ENCODE measurements at places on chromosomes 12 and 14.

DNA sequence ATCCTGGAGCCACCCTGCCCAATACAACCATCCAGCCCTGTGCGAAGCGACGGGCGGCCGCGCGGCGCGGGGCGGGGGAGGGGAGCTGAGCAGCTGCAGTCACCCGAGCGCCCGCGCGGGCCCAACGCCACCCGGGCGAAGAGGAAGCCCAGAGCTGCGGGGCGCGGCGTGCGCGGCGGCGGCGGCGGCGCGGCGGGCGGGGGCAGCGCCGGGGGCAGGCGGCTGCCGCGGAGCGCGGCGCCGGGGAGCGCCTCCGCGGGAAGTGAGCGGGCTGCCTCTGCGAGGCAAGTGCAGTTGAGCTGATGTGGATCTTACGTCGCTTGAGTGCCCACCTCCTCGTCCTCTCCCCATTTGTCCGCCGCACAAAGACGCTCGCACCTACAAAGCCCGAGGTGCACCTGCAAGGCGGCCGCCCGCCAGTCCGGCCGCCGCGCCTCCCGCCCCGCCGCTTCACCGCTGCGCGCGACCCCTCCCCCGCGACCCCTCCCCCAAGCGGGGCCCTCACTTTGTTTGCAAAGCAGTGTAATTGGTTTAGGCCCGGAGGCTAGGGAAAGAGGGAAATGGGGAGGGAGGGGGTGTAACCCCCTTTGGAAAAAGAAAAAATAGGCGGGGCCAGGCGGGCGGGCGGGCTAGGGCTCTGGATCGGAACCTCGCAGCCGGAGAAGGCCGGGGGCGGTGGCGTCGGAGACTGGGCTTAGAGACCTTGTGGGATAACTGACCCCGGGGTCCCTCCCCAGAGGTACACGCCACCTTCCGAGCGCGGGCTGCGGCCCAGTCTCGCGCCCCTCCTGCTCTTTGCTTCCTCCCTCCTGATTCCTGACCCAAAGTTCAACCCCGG, at the start of the genes FOXA1 and TTC6:
TSS of gene FOXA1 (minus strand) at position 279 of the 838 bp plus-strand sequence. CDS start at position 2, 277 bp downstream.
TSS of gene TTC6 (plus strand) at position 659 of the 838 bp plus-strand sequence. CDS start 26,436 bp downstream, outside the sequence.
- peak; percentile 45 for DNase-seq

GRCh38 chr14:54447231-54447692, 6.1 kb upstream of the CNIH1 start:
- no peak for DNase-seq

DNA sequence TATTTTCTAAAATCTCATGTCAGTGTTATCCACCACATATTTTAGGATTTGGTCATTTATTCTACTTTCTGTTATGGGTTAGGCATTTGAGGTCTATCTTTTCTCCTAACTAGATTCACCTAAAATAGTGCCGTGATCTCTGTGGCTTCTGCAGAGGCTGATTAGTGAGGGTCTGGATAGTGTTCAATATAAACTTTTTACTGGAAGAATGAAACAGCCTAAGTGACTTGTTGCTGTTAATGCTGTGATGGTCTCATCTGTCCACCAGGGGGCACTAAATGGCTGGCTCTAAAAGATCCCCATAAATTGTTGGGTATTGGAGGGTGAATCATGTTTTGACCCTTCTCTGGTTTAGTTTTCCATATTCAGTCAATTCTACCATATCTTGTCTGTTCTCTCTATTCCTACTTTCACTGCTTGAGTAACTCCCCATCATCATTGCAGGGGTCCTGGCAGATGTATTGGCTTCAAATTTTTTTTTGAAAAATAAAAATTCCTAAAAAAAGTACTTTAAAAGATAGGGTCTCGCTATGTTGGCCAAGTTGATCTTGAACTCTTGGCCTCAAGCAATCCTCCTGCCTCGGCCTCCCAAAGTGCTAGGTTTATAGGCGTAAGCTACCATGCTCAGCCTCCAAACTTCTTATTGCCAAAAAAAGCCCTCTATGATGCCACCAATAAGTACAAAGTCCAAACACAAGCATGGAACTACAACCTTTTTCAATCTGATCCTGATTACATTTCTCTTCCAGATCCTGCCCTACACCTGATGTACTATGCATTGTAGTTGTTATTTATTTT, 6.9 kb downstream of the PABPN1 start:
- DNase-seq = peak; percentile 69

DNA sequence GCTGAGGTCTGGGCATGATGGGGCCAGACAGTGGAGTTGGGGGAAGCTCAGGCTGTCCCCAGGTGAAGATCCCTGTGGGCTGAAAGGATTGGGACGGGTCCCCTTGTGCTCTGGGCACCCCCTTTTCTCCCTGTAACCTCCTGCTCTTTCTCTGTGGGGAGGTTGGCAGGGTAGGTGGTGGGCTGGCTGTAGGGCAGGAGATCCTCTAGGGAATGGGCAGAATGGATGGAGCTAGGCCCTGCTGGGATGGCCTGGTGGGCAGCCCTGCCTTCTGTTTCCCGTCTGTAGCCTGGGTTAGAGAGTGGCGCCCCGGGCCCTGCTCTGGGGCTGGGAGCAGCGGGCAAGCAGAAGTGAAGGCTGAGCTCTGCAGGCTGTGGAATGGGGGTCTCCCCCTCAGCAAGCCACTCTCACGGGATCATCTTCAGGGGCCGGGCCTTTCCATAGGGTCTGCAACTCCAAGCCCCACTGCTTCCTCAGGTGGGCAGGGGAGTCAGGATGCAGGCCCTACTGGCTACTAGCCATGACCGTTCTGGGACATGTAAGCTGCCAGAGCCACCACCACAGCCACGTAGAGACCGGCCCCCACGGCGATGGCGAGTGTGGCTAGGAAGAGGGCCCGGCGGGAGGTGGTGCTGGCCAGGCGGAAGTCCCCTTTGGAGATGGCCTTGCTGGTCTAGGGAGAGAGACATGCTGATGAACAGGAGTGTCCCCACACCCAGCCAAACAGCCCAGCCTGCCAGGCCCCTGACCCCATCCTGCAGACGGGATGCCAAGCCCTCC, 18.8 kb downstream of the SYNDIG1L start:
- DNase-seq = no peak

DNA sequence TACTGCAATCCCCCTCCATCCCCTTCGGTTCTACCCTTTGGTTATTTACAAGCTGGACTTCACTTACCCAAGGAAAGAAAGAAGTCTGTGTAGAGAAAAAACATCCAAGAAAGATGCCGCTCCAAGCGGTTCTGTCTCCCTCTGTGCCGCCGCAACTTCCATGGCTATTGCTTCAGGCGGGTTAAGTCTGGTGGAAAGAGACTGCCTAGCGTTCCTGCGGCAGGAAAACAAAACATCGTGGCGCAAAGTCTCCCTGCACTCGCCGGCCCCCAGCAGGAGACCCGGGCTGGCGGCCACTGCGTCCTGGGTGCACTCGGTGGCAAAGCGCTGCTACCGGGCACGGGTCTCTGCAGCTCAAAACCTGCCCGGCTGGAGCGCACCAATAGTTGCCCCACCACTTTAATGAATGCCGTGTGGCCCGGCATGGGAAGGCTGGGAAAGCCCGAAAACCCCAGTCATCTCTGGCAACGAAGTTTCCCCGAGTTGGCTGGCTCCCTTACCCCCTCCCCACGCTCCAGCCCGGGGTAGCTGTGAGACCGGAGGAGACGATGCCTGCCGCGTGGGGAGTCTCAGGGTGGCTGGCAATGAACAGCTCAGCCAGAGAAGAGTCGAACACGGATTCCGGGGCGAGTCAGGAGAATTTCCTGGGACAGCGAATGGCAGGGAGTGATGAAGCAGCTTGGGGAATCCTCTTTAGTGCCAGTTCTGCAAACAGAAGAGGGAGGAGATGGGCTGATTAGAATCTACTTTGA, 3.5 kb upstream of the KCNK10 start:
- no peak for DNase-seq

DNA sequence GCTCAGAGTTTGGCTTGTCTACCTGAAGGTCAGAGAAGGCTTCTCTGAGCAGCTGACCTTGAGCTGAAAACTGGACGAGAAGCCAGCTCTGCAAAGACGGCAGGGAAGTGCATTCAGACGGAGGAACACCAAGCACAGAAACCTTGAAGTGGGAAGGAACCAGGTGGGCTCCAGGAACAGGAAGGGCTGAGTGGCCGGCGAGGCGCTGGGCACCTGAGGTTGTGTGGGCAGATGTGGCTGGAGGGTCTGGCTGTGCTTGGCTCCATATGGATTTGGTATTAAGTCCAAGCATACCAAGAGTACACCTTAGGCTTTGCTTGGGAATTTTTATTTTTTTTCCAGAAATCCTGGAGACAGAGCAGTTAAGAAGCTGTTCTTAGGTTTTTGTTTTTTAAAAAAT, 130.6 kb downstream of the SCARB1 start:
- DNase-seq = no peak

DNA sequence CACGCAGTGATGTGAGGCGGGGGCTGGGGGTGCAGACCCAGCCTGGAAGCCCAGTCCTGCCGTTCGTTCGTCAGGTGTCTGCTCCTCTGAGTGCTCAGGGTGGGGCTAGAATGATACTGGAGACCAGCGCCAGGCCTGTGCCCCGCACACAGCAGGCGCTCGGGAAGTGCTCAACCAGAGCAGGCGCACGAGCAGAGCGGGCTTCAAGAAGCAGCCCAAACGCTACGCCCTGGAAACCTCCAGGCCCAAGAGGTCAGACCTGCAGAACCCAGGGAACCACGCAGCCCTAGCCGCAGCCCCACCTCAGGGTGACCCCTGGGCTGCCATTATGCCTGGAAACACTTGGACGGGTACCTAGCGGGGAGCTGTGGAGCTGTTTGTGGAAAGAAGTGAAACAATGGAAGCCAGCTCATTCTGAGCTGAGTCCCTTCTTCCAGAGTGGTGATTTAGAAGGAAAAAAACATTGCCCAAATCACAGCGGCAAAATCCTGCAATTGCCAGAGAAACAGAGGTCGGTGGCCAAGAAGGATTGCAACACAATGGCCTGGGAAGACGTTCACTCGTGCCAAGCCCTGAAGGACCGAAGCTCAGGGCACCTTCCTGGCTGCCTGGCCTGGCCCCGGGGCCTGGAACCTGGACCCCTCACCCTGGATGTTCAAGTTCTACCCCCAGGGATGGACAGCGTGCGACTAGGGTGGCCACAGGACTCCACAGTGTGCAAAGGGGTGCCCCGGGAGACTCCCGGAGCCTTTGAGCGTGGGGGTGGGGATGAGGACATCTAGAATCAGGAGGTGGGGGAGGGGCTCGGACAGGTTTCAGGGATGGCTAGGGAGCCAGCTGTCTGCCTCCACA, 40.4 kb upstream of the DIO3 start:
- no peak for DNase-seq

- no peak for DNase-seq
Measured at GRCh38 chr14:31080056-31080455, 53.9 kb upstream of the STRN3 start.

DNA sequence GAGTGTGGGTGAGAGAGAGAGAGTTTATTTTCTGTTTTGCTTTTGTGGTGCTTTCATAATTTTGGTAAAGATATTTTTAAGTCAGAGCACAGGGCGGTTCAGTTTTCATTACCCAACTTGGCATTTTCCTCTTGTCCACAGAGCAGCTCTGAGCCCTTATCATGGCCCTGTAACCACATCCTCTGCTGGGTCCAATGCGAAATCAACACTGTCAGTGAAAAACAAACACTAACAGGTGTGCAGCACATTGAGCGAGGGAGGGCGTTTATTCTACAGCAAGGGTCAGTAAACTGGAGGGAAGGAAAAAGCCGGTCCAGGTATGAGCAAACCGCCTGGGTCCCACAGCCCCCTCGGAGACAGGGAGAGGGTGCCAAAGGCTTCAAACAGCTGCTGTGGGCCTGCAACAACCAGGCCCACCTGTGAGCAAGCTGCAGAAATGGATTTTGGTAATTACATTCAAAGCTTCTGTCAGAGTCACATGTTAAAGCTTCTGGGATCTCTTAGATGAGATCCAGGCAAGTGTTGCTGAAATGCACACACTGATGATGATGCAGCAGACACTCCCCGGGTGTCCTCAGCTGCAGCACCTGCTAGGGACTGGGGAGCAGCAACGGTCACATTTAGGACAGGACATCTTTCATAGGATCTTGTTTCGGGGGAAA, 132.7 kb upstream of the DYRK2 start:
- no peak for DNase-seq

GRCh38 chr12:51962737-51963136, 11.2 kb downstream of the ACVR1B start:
- no peak for DNase-seq

GRCh38 chr12:69204191-69204590, 35.2 kb upstream of the CPSF6 start:
- no peak for DNase-seq

DNA sequence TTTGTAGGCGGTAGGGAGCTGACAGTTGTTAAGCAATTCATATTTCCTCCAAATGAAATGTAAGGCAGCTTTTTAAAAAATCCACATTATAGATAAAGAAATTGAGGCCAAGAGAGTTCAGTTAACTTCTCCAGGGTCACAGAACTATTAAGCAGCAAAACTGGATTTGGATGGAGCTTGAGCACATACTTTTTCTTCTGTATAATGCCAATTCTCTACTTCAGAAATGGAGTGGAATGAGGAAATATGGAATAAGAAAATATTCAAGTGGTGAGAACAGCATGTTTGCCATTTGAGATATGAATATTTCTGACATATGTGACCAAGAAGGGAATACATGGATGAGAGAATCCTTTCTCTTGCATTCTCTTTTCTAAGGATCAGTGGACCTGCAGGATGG, 233.1 kb downstream of the FOXG1 start:
- no peak for DNase-seq

- DNase-seq = no peak
Measured at GRCh38 chr12:101885912-101886561, 8.7 kb downstream of the DRAM1 start.

DNA sequence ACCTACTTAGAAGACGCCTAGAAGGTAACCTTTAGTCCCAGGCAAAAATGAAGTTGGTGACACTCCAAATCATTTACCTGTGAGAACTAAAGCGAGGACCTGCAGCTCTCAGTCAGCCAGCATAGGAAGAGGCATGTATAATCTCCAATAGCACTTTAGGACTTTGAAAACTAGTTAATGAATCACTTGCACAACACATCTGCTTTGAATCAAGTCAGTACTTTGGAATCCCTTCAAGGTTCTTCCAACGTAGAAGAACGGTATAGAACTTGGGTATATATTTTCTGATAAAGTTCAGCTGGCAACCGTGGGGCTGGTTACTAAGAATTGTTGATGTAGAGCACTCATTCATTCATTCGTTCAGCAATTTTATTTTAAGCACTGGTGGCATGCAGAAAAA, 251.9 kb downstream of the TMEM132D start:
- no peak for DNase-seq

DNA sequence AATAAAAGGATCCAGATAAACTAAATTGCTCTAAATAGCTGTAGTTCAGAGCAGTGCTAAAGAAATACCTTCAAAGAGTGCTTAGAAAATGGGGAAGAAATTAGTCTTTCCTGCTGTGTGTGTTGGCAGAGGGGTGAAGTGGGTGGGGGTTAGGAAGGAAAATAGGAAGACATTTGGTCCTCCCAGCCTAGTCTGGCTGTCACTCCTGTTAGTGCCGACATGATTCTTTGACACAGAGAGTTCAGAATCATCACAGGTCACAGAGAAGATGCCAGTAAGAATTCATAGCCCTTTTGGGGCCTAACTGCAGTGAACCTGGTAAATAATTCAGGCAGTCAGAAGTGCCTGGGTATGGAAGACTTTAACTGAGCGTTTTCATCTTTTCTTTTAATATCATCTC, 74.8 kb downstream of the FLRT2 start:
- no peak for DNase-seq

DNA sequence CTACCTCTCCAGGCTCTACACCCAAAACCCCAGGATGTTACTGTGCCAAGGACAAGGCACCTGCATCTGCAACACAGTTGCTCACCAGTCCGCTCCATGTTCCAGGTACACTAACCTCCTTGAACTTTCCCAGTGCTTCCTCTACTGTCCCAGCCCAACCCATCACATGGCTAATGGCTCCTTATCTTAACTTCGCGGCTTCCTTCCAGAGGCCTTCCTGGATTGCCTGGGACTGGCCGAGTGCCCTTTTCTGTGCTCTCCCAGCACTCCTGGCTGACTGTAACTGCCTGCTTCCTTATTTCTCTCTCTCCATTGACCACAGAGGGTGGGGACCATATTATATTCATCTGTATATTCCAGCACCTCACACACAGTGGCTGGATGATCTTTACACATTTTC, 20.9 kb downstream of the POMT2 start:
- no peak for DNase-seq

Data from HEK293T (cell line).